IPS DF 19.7 (cell line): ENCODE measurements at places on chromosomes 5 and 9.

- DNase-seq = no peak
Observed at GRCh38 chr9:88071331-88071730, 66.9 kb downstream of the SPATA31C2 start.

DNA sequence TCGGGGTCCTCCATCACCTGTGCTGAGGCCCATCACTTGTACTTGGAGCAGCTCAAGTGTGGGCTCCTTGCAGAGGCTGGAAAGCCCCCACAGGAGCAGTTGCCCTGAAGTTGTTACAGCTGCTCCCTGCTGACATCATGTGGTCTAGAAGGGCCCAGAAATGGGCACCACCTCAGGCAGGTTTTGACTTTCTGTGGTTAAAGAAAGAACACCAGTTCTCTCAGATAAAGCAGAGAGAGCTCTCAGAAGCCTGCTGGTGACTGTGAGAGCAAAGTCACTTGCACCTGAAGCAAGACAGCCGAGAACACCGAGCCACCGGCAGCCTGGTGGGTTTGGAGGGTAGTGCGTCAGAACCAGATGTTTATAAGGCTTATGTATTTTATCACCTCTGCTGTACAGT lies 70.4 kb downstream of the MVB12B start:
- no peak for DNase-seq

GRCh38 chr5:32087086-32088082 lies 86.7 kb downstream of the GOLPH3 start:
- DNase-seq = no peak

DNA sequence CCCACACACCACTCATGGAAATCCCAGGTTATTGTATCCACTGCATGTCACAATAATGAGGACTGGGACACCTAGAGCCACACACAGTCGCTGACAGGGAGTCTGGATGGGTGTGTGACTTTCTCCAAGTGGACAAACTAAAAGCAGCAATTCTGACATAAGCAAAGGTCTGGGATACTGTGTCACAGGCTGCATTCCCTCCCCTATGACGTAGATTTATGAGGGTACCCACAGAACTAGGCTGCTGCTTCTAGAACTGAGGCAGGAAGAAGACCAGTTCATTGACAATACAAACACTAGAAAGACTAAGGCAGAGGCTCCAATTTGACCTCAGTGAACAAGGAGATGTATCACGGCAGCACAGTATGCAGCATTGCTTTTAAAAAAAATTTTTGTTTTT lies 63.6 kb upstream of the TBCA start:
- no peak for DNase-seq

DNA sequence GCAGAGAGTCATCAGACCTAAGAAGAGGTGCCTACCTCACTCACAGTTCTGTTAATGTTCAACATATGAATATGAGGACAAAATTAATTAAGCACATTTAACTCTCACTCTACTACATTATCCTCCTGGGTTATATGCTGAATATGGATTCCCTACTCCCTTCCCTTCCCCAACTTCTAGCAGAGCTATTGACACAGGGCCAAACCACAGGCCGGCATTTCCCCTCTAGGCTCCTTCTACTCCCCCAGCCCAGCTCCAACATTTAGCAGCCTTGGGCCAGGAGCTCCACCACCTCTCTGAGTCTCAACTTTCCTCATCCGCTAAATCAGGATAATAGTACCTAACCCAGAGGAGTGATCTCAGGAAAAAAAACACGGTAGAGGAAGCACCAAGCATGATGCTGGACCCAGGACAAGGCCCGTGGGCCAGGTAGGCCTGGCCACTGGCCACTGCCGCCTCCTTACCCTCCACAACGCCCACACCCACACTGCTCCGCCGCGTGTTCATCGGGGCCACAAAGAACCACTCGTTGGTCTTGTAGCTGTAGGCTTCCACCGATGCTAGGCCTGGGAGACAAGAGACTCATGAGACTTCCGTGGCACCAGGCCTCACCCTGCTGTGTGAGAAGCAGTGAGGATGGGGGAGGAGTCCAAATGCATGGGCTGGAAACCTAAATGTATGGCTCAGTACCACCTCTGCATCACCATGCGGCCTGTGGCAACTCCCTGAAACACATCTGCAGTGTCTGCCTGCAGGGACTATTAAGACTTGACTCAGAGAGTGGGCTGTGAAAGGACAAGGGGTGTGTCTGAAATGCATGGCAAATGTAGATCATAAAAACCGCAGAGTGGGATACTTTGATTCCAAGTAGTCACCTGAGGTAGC lies 98.8 kb downstream of the KLHL3 start:
- no peak for DNase-seq

DNA sequence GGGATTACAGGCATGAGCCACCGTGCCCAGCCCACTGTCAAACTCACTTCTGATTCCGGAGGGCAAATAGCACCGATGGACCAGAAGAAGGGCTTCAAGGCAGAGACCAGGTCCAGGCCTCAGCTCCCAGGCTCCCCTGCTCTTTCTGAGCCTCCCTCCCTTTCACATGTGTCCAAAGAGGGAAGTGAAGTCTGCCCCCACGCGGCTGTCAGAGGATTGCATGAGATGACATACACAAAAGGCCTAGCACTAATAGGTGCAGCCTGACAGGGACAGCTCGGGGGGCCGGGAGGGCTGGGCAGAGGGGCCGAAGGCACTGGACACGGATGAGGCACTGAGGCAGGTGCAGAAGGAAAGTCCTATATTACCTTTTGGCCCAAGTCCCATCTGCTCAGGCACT lies 16.1 kb downstream of the FBP1 start:
- no peak for DNase-seq

DNA sequence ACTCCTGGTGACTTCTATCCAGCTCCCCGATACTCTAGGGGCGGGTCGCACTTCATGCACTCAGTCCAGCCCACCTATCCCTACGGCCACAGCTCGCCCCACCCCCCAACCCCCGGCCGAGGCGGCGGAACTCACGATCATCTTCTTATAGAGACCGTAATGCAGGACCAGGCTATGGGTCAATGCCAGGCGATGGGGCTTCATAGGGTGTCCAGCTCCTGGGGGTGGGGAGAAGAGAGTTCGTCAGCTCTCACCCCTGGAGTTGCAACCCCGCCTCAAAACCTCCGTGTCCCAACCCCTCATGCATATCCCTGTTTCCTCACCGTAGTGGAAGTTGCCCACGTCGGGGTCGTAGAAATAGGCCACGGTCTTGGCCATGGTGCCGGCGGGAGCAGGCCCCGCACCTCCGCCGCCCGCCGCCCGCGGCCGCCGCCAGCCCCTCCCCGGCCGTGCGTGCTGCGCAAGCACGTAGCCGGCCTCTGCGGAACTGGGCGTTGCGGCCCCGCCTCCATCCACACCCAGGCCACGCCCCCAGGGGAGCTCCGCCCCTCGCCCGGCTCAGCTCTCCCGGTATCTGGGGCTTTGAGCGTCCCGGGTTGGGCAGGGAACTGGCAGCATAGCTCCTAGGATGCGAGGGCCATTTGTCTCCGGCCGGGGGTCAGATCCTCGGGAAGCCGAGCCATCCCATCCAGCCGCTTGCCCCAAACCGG lies at the start of the genes HDAC3 and RELL2:
Gene HDAC3, minus strand, starts transcription at position 437 of the 710 bp plus-strand sequence. Its CDS starts 59 bp downstream, at position 378.
Gene RELL2, plus strand, starts transcription at position 585 of the 710 bp plus-strand sequence. CDS start 1,229 bp downstream, outside the sequence.
- no peak for DNase-seq

- no peak for DNase-seq
Observed at GRCh38 chr5:132425009-132425937, 55.8 kb downstream of the SLC22A5 start.

DNA sequence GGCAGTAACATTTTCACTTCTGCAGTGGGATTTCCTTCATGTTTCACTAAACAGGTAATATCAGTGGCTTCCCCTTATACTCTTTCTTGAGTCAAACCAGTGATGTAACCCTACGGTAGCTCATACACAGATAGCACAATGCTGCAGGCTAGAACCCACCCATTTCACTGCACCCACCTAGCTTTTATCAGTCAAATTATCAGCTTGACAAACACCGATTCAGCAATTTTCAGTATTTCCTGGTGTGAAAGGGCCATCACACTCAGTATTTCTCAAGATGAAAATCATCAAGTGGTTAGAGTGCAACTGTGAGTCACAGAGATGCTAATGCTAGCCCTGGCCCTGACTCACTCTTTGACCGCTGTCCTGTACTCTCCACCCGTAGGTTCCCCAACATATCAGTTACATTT lies 242.3 kb upstream of the PTGER4 start:
- no peak for DNase-seq

- DNase-seq = no peak
Observed at GRCh38 chr9:107733523-107733894, 243.9 kb upstream of the KLF4 start.

DNA sequence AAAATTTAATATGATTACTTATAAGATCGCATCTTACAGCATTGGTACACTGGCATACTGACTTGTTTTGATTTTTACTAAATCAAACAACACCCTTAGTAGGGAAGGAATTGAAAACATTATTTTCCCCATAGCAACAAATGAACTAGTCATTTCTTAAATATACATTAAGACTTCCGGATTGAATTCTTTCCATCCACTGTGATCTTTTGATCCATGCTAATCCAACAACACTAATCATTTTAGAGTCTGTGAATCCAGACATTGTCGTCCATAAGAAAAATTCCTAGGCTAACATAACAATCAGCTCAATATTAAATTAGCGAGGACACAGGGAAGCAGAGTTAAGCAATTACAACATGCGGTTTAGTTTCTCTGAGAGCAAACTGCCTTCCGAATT lies 21.6 kb upstream of the ERAP1 start:
- no peak for DNase-seq

DNA sequence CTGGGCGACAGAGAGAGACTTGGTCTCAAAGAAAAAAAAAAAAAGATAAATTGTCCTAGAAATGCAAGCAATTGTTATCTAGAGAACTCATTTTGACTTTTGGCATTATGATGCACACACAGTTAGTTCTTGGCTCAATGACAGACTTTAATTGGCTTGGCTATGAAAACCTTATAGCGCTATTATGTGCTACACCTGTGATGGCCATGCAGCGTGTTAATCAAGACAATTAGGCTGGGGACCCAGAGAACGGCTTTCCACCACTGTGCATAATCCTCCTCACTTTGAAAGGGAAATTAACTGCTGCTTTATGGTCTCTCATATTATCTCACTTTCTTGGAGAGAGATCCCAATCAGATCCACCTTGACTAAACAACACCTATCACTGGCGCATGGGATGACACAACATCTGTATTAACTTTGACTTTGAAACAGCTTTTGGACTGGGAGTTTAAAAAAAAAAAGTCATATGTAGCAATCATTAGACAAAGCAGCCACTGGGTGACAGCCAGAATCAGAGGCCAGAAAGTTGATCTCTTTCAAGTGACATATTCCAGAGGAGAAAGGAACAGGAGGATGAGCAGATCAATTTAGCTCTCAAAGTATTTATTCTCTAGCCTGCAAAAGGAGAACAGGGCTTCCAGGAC lies 132.5 kb downstream of the PPP2R2B start:
- no peak for DNase-seq

DNA sequence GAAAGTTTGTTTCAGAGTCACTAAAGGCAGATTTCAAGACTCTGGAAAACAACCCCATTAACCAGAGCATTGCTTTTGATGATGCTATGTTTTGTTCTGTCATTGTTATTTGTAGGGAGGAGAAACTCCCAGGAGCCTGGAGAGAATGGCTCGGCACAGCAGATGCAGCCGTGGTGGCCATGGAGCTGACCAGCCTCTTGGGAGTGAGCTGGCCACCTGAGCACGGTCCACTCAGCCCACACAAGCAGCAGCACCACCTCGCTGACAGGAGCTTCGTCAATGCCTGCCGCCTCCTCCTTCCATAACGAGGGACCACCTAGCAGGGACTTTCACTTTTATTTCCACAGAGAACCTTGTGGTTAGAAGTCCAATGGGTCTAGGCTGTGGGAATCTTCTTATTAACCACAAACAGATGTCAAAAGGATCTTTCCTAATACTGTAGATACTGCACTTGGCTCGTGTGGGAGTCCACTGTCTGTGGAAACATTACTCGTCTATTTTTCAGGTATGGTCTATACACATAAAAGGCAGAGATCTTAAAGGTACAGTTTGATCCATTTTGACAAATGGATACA lies 21.0 kb upstream of the SMIM32 start:
- DNase-seq = no peak

GRCh38 chr9:100575006-100575405 lies 2.9 kb upstream of the CAVIN4 start:
- DNase-seq = no peak

DNA sequence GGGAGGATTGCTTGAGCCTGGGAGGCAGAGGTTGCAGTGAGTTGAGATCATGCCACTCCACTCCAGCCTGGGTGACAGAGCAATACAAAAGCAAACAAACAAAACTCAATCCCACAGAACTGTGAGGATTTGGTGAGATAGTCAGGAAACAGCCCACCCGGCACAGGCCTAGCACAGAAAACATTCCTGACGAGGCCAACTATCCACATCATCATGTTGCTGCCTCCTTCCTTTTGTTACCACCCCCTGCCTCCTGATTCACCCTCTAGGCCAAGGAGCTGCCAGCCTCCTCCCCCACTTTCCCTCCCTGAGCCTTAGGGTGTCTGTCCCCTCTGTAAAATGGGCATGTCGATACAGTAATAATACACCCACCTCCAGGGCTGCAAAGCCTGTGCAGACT lies 39.0 kb downstream of the STK10 start:
- no peak for DNase-seq

DNA sequence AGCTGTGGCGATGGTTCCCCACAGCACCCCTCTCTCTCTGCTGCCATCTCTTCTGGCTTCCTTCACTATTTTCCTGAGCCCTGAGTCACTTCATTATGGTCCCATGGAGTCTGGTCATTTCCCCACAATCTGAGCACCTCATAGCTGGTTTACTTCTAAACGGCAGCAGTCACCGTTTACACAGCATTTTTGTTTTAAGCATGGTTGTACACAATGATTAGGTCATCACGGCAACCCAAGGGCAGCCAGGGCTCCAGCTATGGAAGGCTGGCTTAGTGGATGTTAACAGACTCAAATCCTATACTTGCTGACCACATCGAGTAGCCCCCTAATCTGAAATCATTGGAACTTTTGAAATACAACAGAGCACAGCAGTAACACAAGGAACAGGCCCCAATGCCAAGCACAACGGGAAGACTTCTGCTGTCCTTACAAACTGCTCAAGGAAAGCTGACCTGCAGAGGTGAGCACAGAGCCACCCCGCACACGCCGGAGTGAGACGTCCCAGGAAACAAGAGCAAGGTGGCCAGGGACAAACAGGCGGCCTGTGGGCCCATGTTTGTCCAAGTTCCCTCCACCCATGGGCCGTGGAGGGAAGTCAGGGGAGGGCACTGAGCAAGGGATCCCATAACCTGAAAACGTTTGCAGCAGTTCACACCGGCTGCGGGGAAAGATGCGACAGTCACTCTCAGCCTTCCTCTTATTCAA lies 22.9 kb downstream of the CAMSAP1 start:
- no peak for DNase-seq

DNA sequence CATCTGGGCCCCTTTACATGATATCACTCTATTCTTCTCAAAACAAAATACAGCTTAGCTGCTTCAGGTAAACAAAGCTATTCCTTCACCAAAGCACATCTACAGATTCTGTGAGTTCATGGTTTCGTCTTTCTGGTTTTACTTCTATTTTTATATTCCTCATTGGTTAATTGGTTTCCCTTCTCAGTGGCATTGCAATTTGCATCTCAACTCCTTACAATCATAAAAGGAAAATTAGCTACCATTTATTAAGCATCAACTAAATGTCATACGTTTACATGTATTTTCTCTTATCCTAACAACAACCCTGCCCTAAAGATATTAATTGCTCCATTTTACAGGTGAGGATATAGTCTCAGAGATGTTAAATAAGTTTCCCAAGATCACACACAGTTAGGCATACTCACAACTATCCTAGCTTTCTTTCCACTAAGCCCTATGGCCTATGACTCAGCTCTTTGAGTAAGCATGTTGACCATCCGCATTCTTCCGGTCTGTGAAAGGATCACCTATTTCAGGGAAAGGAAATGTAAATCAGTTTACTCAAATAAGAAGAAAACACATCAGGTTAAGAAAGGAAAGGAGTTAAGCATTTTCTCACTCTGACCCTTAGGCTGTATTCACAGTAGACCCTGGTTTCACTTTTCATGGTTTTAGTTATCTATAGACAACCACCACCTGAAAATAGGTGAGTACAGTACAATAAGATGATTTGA lies 146.1 kb downstream of the CAAP1 start:
- DNase-seq = peak; percentile 92
